Activated CD4-positive, alpha-beta T cell treated with anti-CD3 and anti-CD28 coated beads for 36 hours (primary cell): ENCODE measurements at places on chromosomes 7 and 10. TPM values are rescaled to one million over a fixed set of nuclear protein-coding genes. Genes with fewer than 3 reads are reported as not detected.

C10orf62 gene
- total RNA-seq = not detected

- DNase-seq = no peak
These were observed 281.5 kb downstream of the CELF2 start for GRCh38 chr10:11299125-11299524.

GRCh38 chr7:72453471-72453870 lies 41.3 kb upstream of the CALN1 start:
- DNase-seq = no peak

CYP2E1 gene
- 0.32 TPM for total RNA-seq

DNA sequence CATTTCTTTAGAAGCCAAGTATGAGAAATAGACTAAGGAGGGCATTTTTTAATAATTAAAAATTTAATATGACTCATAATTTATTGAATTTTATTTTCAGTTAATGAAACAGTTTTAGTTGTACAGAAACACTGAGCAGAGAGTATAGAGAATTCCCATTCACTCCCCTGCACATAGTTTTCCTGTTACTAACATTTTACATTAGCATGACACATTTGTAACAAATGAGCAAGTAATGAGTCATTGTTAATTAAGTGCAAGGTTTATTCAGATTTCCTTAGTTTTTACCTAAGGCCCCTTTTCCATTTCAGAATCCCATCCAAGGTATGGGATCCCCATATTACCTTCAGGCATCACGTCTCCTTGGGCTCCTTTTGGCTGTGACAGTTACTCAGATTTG lies 271.5 kb upstream of the FZD8 start:
- no peak for DNase-seq

DNA sequence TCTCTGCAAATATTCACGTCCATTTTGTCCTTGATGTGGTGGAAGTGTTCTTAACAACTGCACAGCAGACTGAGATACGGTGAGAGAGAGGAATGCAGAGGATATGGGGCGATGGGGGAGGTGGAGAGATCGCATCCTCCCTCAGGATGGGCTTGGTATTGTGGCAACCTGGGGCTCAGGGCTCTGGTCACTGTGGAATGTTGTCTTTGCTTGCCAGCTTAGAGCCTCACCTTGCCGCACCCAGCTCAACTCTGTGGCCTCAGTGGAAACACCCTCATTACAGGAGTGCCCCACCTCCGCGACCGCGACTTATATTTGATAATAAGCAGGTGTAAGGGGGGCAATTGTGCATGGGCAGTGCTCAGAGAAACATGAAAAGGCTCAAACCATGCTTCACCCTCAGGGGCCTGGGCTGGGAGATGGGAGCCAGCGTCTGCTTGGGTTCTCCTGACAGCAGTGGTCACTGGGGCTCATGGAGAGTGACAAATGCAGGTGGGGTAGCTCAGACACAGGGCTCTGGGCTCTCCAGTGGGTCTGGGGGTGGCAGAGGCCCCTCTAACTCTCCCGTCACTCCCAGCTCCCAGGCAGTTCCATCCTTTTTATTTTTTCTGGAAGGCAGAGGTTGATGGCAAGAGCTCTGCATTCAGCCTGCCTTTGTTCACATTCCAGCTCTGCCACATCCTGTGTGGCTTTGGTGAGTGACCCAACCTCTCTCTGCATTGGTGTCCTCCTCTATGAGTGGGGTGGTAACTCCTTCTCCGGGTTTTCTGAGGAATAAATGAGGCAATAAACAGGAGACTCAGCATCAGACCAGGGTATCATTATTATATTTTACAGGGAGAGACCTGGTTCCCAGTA lies 43.1 kb upstream of the EMX2 start:
- no peak for DNase-seq

FAM241B gene
- 6.3 TPM for total RNA-seq

WDR37 gene
- total RNA-seq = 16.3 TPM

DNA sequence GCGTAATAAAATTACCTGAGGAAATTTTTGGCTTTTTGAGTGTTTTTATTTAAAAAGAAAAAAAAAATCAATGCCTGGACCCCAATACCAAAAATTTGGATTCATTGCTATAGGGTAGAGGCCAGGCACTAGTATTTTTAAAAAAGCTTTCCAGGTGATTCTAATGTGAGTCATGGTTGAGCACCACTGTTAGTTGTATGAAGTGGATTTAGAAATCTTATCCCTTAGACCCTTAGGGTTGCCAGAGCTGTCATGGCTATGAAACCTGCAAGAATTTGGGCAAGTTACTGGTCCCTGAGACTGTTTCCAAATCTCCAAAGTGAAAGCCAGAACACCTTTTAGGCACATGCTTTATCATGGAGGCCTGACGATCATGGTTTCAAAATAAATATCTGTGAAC lies 262.5 kb downstream of the AHR start:
- DNase-seq = no peak

GRCh38 chr7:151552352-151553028 lies 32.8 kb upstream of the RHEB start:
- DNase-seq = no peak

- no peak for DNase-seq
These were observed 571.0 kb downstream of the SH2D4B start for GRCh38 chr10:81108516-81109199.

- no peak for DNase-seq
These were observed 227.9 kb downstream of the PLXNA4 start for GRCh38 chr7:132348341-132348740.

- DNase-seq = no peak
These were observed 132.9 kb downstream of the OAT start for GRCh38 chr10:124285587-124286527.

- DNase-seq = no peak
These were observed 81.1 kb downstream of the ARHGAP12 start for GRCh38 chr10:31847515-31847914.

SPDYE1 gene
- total RNA-seq = not detected

- no peak for DNase-seq
These were observed 42.3 kb upstream of the SGCE start for GRCh38 chr7:94698275-94698674.

NPSR1 gene
- total RNA-seq = not detected

- DNase-seq = no peak
These were observed 24.0 kb downstream of the SLC25A13 start for GRCh38 chr7:96297876-96298275.

RBM20 gene
- total RNA-seq = 0.05 TPM

DNA sequence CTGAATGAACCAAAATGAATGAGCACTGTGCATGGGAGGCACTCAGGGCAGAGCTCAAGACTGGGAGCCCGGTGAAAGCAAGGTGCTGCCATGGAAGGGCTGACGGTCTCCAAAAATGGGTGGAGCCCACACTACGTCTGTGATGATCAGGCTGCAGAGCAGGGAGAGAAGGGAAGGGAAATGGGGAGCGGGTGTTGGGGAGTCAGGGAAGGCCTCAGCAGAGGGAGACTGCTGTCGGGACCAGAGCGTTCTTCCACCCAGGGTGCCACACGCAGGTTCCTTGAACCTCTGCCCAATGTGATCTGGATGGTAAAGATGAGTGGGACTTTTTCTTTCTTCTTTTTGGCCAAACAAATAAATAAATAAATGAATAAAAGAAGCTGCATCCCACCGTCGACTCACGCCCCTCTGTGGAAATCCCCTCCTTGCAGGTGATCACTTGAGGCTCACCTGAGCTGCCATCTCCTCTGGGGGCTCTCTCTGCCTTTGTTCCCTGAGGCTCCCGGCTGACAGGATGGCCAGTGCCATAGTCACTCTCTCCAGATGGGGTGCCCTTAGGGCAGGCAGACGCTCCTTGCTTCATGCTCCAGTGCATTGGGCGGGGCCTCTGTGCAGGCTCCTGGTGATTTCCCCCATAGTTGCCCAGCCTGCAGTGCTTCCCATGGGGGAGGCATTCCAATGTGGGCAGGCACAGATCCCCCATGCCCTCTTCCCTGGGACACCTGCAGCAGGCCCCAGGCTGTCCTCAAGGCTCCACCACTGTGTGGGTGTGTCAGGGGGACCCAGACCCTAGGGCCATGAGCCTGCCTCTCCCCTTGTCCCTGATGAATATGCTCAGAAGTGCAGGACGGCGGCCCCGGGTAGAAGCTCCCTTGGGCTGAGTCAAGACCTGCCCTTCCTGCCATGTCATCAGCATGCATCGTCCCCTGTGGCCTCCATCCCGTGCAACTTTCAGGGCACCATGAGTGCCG lies 131.8 kb downstream of the PTPN20 start:
- DNase-seq = no peak

GRCh38 chr10:69275444-69275843 lies 2.9 kb upstream of the HK1 start:
- no peak for DNase-seq

- no peak for DNase-seq
These were observed 318.2 kb downstream of the CXCL12 start for GRCh38 chr10:44066527-44067255.

DNA sequence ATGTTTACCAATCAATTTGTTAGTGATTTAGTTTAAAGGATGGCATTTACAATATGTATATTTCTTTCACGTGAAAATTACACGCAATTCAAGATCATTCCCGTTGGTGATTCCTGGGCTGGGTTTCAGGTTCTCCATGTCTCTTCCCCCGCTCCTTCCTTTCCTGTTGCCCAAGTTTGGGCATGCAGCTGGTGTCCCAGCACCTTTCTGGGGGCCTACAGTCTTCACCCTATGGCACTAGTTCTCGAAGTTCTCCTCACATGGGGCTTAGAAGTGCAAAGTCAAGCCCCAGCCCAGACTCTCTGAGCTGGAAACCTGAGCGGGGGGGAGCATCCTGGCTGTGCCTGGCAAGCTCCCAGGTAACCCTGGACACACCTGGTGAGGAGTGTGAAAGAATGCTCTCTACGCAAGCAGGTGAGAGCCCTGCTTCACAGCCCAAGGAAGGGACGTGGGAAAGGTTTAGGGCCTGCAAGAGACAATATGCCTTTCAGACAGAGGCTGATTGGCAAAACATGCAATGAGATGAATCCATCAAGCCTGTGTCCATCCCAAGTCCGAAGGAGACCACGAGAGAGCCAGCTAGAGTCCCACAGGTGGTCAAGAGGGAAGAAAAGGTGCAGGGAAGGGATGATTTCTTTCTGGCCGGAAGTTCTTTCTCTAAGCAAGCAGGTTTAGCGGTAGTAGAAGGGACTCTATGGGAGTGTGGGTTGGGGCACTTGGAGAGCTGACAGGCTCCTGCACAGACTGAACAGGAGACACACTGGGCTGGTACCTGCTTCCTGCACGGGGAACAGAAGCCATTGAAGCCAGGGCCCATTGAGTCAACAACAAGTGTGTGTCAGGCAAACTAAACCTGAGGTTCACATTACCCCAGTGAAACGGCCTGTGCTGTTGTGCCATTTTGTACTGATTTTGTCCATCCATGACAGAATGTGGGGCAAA lies 131.1 kb downstream of the ADARB2 start:
- DNase-seq = no peak

DNA sequence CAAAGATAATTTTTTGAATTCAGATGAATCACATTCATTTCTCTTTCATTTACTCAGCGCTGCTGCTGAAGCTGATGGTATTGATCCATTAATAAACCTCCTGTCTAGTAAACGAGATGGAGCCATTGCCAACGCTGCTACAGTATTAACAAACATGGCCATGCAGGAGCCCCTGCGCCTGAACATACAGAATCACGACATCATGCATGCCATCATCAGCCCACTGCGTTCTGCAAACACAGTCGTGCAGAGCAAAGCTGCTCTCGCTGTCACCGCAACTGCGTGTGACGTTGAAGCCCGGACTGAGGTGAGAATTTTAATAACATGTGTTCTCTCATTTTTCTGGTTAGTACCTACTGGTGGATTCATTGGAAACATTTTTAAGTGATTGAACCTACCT lies 70.2 kb downstream of the ARMC3 start:
- DNase-seq = no peak

GRCh38 chr7:8147760-8148463 lies 114.1 kb downstream of the ICA1 start:
- no peak for DNase-seq

- no peak for DNase-seq
These were observed 410.6 kb downstream of the KCNMA1 start for GRCh38 chr10:77226853-77227565.

DNA sequence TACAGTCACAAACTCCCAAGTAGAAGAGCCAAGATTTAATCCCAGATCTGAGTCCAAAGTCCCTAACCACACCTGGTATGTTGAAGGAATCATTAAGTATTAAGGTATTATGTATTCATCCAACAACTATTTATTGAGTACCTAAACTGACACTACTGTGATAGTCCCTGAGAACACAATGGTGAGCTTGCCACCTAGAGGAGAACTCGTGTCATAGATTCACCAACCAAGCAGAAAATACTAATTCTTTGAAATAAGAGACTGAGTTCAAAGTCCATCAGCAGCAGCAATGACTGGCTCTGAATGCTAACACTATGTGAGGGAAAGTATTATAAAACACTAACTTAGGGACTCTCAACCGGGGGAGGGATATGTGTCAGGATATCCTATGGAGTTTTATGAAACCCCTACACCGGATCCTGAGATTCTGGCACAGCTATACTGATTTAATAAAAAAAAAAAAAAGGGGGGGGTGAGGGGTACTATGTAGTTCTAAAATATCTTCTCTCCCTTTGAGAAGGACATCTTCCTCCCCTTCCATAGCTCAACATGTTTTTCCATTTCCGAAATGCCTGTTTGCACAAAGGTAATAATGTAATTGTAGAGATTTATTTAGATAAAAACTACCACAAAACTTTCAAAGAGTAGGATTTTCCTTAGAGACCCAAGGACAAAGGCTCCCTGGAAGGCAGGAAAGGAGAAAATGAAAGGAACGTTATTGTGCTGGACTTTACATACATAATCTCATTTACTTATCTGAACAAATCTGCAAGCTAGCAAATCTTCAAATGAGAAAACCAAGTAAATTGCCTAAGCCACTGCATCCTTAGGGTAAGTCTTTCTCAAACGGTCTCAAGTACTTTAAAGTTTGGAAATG lies 1.6 kb downstream of the NCOA4 start:
- peak; percentile 49 for DNase-seq

GRCh38 chr10:52212062-52212461 lies 102.0 kb upstream of the DKK1 start:
- DNase-seq = no peak

CTBP2 gene
- total RNA-seq = 0.21 TPM
